ENCODE measurements at places on chromosomes 4 and X.

DNA sequence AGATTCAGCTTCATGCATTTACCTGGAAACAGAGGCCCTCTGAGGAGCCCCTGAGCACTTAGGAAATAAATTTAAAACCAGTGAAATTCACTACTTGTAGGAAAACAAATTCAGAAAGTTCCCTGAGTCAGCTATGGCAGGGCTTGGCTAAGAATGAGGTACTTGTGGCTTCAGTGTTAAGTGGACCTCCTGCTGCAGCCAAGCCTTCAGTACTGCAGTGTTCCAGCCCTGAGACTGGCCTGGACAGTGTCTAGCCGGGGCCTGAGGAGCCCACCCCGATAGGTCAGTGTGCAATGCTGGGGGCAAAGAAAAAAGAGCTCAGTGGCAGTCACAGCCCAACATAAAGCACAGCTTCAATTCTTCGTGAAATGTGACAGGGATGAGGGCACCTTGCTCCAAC is 41.9 kb downstream of the F11 start:
- no peak for DNase-seq

DNA sequence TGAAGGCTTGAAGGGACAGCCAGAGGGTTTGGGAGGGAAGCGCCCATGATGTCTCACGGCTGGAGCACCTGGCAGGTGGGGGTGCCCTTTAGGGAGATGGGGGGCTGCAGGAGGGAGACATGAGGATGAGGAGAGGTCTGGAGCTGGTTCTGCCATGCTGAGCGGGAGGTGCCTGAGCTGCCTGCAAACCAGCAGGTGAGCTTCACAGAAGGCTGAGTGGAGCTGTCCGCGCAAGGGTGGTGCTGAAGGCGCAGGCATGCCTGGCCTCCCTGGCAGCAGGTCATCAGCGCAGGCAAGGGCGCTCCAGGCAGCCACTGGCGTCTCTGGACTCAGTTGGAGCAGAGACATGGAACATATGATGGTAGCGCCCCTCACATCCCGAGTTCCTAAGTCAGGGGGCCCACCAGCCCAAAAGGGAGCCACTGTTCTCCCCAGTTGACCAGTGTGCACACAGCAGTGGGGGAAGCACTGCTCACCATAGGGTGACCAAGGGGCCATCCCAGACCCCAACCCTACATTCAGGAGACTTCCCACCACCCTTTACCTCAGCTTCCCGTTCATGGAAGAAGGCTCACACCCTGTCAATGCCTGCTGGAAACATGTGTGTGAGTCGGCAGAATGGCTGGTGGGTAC is 25.8 kb downstream of the ADRA2C start:
- DNase-seq = no peak

DNA sequence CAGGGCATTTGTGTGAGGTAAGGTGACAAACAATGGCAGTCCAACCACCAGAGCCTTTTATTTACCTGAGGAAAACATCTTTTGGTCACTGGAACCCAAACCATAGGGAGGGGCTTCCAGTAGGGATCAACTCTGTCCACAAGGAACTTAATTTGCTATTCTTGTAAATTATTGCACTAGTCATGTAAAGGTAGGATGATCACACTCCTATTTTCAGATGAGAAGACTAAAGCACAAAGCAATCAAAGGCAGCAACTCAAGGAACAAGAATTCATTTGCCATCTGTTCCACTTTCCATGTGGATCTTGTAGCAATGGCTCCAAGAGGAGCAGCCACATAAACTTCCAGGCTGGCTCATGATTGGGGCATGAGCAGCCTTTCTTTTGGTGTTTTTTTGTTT is 35.3 kb downstream of the CD99L2 start:
- no peak for DNase-seq

DNA sequence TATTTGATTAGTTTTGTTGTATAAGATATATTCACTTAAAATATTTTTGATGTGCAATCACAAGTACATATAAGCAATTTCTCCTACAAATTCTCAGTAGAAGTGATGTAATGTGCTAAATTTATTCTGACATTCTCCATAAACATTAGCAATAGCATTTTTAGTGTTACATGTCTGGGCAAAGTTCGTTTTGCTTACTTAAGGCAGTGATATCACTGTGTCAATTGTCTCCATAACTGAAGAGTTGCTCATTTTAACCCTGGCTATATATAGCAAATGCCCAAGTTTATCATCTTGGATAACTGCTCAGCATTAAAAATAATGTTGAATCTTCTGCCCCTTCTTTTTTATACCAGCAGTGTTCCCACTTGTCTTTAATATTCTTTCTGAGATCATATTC is 340.0 kb upstream of the NDST4 start:
- no peak for DNase-seq

GRCh38 chrX:105273326-105273725 is 52.8 kb upstream of the TEX13A start:
- no peak for DNase-seq

DNA sequence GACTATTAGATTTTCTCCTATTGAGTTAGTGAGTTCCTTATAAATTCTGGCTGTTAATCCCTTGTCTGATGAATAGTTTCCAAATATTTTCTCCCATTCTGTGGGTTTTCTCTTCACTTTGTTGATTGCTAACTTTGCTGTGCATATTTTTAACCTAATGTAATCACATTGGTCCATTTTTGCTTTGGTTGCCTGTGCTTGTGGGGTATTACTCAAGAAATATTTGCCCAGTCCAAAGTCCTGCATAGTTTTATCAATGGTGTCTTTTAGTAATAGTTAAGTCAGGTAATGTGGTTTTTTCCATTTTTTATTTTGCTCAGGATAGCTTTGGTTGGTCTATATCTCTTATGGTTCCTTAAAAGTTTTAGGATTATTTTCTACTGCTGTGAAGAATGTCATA is 490.3 kb downstream of the ARAP2 start:
- no peak for DNase-seq

- DNase-seq = no peak
These were observed 53.7 kb downstream of the GPM6A start for GRCh38 chr4:175758050-175759024.

GRCh38 chrX:65894133-65894532 is 145.7 kb downstream of the VSIG4 start:
- no peak for DNase-seq

DNA sequence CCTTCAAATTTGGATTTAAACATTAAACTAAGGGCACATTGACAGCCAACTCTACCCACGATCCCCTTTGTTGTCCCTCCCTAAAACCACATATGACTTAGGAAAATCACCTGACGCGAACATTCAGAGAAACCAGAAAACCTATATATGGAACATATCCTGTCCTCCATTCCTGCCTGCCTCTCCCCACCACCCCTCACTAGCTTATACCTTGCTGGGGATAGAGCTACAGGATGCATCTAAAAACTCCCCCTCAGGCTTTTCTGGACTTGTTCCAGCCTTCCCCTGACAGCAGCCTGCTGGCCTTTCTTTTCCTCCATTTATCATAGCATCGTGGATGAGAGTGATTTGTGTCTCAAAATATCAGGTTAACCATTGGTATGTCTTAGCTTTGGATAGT is 8.8 kb downstream of the STK26 start:
- no peak for DNase-seq

GRCh38 chr4:3070709-3071500 is 3.4 kb downstream of the HTT-AS start:
- no peak for DNase-seq

DNA sequence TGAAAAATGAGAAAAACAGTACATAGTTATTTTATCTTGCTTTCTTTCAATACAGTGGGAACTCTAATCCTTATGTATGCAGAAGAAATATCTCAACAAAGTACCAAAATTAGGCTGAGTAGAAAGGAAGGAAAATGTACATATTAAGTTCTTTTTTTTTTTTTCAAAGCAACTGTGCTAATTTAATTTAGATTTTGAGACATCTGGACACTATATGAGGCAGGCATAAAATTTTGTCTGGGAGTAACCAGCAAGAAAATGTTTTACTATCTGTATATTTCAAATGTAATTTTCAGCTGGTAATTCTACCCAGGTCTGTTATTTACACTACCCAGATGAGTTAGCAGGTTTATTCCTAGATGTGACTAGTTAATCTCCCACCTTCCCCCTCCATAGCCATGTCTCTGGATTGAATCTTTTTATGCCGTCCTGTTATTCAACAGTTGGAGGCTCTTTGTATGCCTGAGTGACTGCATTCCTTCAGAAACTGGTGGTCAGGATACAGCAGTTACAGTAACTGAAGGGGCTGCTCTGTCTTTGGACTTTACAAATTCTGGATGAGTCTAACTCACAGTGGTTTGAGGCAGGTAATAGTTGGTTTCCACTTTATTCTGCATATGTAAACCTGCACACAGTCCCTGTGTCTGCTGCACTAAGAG is 633.6 kb downstream of the PCDH18 start:
- no peak for DNase-seq

DNA sequence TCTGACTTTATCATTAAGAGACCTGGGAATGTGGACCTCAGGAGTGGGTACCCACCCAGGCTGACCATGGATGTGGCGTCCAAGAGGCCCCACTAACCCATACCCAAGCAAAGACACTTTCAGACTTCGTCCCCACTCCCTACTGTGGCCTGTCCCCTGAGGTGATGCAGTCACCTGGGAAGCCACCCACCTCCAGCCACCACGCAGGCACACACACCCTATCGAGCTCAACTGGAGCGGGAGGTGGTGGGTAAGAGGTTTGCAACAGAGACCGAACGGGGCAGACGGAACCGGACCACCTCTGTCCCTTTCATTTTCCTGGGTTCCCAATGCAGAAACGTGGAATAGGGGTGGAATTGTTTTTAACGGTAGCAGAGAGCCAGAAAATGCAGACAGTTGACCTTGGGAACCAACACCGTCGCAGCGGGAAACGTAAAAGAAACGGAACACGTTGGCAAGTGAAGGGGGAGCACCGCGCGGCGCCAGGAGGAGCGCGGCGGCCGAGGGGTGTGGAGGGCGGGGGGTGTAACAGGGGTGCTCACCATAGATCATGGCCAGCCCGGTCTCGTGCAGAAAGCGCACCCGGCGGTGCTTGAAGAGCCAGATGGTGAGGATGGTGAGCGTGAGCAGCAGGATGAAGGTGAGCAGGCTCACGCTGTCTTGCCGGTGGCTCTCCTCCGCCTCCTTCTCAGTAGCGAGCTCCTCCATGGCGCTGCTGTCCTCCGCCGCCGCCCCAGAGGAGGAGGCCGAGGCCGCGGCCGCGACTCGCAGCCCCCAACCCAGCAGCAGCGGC is 559 bp downstream of the SLC9A7 start:
- no peak for DNase-seq

- no peak for DNase-seq
These were observed 162.2 kb downstream of the KLHL4 start for GRCh38 chrX:87679849-87680248.

- no peak for DNase-seq
These were observed 4.2 kb upstream of the PDHA2 start for GRCh38 chr4:95835672-95836071.

- DNase-seq = no peak
These were observed 19.7 kb downstream of the CENPI start for GRCh38 chrX:101117701-101118100.

DNA sequence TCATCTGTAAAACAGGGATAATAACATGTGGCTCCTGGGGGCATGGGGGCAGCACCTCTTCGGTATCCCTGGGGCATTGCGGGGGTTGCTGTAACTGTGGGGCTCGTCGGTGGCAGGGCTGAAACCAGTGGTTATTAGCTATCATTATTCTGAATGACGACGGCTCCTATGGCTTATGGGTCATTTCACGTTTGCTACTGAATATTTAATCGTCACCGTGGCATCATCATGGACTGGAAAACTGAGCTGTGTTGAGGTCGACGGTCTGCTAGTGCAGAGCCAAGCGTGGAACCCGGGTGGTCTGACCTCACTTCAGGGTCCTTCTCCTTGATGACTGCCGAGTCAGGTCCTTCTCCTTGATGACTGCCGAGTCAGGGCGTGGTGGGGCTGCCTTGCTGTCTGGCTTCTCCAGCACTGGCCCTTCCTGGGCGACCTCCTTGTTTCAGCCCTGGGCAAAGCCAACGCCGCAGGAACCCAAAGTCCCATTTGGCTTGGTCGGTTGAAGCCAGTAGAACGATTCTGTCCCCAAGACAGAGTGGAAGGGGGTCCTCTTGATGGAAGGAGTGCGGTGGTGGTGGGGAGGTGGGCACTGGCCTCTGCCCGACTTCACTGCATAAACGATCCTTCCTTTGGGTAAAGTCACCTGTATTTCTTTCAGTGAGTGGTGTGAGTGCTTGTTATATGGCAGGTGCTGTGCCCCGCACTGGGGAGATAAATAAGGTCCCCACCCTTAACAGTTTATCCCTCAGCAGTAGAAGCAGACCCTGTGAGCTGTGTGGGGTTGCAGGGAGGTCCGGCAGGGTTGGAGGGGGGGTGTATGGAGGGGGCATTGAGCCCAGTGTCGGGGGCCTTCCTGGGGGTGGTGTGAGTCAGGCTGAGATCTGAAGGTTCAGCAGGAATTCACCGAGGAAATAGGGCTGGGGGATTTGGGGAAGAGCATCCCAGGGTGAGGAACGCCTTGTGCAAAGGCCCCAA is 40.8 kb downstream of the PSAPL1 start:
- DNase-seq = no peak

DNA sequence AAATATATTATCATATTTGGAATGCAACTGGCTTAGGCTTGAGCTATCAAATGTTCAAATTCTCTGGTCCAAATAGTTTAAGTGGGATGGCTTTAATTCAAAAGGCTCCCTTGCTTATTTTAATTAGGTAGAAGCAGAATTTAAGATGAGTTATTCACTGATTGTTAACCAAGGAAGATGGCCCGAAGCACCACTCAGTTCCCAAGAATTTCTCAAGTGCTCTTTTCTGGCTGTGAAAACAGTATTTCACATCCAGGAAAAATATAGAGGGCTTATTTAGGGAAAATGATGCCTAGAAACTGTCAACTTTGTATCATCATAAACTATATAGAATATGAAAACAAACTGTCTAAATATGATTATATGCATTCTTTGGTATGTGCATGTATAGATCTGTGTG is 246.5 kb upstream of the SFRP2 start:
- no peak for DNase-seq

DNA sequence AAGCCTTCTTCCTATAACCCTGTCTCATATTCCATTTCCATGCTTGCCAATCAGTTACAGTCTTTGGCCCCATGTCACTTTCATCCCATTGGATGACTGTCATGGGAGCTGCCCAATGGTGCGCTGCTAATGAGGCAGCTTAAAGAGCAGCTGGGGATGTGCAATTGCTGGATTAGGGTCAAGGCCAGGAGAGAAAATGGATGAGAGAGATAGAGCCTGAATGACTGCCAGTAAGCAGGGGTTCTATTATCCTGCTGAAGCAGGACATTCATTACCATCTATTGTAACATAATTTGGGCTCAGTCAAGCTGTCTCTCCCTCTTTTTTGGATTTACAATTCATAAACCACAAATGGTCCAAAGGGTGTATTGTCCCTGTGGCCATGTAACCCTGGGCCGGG is 909.0 kb downstream of the CENPC start:
- DNase-seq = no peak

- no peak for DNase-seq
These were observed 38.5 kb upstream of the SLC4A4 start for GRCh38 chr4:71300362-71300761.

- no peak for DNase-seq
These were observed 96.8 kb downstream of the AKAP4 start for GRCh38 chrX:50103866-50104566.

Data from RCC 7860 (cell line).